ENCODE measurements at places on chromosomes 1 and 21.

- no peak for DNase-seq
These were observed 133.7 kb downstream of the S1PR1 start for GRCh38 chr1:101370488-101370887.

- no peak for DNase-seq
These were observed 29.2 kb downstream of the IGSF5 start for GRCh38 chr21:39774227-39774626.

DNA sequence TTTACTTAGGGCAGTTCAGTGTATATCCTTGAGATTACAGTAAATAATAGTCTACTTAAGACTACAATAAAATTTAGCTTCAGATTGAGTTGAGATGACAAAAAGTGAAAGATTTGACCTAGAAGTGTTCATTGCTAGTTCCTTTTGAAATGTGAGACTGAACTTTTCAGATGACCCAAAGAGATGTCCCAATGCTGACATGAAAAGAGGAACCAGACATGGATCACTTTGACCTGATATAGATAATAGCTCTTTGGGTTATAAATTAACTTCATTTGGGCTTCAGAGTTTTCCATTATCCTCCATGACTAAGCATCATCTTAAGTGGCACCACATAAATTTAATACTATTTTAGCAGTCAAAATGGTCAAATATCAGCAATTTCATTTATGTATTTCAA, 25.7 kb upstream of the OR10J5 start:
- DNase-seq, result no peak

DNA sequence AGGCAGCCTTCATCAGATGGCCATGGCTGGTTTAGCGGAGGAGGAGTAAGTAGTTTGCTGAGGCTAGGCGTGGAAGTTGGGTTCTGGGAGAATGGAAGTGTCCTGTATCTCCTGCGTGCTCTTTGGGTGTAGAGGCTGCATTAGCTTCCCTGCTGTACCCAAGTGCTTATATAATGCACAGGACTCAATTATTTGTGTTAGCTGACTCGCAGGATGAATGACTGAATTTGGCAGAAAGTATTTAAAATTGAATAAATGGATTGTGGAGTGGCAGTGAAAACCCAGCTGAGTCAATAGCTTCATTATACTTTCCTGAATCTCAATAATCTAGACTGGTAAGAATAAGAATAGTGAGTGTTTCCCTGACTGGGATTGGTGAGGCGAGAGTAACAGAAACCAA, 13.8 kb downstream of the DNTTIP2 start:
- DNase-seq, result no peak

DNA sequence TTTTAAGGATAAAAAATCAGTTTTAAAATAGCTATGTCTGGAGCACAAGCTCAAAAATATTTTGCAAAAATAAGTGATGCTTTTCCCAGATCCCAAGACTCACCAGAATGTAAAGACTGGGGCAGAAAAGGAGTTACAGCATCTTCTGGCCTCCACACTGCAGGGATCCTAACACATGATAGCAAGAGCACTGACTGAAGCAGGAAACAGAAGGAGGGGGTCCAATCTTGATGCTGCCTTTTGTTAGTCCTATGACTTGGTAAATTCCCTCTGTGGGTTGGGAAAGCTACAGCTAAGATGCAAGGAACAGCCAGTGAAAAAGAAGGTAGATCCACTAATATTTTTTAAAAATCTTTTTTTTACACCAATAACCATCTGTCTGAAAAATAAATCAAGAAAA, 54.2 kb upstream of the TNR start:
- no peak for DNase-seq

DNA sequence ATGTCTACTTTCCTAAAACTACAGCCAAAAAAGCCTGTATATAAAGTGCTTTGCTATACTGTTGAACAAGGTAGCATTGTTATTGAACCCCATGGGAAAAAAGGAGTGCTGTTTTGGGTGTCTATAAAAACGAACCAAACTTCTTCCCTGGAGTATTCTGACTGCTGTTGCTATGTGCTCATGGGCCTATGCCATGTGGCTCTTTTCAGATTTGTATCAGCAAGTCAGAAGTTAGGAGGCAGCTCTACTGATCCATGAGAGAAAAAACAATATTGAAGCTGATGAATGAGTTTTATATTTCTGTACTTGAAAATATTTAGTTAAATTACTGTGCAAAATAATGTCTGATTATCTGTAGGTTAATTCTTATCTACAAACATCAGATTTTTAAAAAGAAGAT, 66.5 kb downstream of the ADGRL2 start:
- no peak for DNase-seq

- DNase-seq, result no peak
These were observed 2.4 kb downstream of the CD247 start for GRCh38 chr1:167515893-167516321.

- DNase-seq, result no peak
These were observed 396.7 kb upstream of the C1orf87 start for GRCh38 chr1:60470246-60470645.
